Liver (tissue), 10 donors: ENCODE measurements at places on chromosomes 7 and 10.

DNA sequence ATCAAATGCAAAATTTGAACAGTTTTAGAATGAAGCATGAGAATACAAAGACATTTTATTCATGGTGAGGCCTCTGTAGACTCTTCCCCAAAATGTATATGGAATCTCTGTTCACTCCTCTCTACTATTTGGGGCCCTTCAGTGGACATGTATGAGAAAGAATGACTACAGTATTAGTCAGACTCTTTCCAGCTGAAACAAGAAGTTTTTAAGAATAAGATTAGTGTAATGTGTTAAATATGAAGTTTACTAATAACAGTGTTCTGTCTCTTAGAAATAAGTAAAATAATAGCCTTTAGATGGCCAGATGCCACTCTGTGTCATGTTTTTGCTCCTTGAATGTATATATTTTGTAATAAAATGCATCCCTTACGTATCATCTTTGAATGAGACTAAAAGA lies 585.6 kb downstream of the SUGCT start:
- DNase-seq: no peak

DNA sequence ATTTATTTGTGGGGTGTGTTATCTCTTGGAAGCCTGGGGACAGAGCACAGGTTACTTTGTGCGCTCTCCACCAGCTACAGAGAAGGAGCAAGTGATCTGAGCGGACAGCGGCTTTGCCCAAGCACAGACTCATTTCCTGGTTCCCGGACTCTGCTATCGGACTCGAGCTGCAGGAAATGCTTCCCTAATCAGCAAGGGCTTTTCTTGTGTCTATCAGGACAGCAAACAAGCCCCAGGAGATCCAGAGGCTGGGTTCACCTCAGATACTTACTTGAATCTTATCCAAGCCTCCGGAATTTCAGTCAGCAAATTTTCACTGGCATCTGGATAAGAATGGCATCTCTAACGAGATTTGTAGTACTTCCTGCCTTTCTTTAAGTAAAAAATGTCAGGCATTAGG lies 27.8 kb downstream of the MRC1 start:
- no peak for DNase-seq

DNA sequence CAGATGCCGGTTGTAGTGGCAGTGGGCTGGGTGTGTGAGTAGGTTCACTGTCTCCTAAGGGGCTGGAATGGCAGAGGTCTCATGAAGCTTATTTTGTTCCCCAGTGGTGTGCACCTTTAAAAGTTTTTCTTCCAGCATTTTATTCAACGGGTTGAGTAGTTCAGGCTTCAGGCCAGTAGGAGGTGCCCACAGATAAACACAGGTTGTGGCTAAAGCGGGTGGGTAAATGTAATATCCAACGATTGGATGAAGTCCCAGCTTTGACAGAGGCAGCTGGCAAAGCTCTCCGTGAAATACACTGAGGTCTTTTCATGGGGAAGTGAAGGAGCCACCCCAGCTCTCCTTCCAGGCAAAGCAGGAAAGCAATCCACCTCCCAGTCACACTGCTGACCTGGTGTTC lies 339.8 kb upstream of the LRRTM3 start:
- no peak for DNase-seq

- DNase-seq: peak; percentile 44
Observed at GRCh38 chr10:119302591-119303253, 95.4 kb downstream of the GRK5 start.

DNA sequence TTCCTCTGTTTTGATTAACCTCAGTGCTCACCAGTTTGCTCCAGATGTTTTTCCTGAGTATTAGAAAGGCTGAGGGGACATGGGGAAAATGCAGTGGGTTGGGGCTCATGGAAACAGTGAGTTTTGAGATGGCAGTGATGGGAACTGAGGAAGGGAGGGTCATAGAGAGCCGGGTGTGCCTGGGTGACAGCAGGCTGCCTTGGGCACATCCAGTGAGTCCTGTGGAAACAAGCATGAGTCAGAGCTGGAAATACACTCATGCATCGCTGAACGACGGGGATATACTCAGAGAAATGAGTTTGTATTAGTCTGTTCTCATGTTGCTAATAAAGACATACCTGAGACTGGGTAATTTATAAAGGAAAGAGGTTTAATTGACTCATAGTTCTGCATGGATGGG lies 202.2 kb downstream of the TMEM178B start:
- DNase-seq: no peak

DNA sequence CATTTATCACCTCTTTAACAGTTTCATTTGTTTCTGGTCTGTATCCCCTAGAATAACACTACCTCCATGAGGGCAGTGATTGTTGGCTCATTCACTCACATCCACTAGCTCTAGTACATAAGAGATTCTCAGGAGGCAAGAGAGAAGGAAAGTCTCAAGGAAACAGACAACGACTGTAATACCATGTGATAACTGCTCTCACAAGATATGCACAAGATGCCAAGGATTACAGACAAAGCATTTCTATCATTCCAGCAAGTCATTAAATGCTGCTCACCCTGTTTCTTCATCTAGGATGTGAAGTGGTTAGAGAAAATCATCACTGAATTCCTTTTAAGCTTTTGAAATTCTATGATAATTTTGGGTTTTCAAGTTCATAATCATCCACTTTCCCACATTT lies 115.3 kb downstream of the HIBADH start:
- DNase-seq: no peak

GRCh38 chr7:94679358-94679757 lies 23.4 kb upstream of the SGCE start:
- no peak for DNase-seq

GRCh38 chr10:125661941-125662515 lies 20.9 kb downstream of the TEX36 start:
- no peak for DNase-seq
